ENCODE measurements at places on chromosomes 12 and 14. TPM values are rescaled to one million over a fixed set of nuclear protein-coding genes. Genes with fewer than 3 reads are reported as not detected.

Gene CISTR
- polyA plus RNA-seq: 1.2 TPM

Gene FOXN4
- polyA plus RNA-seq: 1.3 TPM

Gene LGR5
- polyA plus RNA-seq: 6.1 TPM

Gene GNB3
- polyA plus RNA-seq: 12.0 TPM

Gene AACS
- polyA plus RNA-seq: 26.9 TPM
